ENCODE measurements at places on chromosomes 5 and 9.
A peak's percentile ranks its signal among the peaks of the same experiment; 100 is the strongest.

DNA sequence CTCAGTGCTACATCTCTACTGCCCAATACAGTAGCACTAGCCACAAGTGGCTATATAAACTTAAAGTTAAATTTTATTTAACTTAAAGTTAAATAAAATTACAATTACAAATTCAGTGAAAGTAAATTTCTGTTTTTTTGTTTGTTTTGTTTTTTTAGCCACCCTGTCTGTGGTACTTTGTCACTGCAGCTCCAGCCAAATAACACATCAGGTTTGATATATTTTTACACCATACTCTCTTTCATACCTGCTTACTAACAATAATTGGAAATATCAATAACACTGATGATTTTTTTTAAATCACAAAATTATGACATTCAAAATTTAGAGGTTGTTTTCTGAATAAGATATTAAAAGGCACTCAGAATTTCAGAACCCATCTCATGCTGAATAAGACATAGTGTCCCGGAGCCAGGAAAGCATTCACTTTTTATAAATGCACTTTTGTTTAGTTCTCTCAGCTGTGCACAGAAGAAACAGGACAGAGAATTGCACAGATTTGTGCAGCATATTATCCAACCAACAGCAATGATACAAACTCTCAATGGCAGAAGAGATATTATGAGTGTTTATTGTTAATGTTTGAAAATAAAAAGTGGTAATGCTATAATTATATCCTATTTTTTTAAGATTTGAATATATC, 92.6 kb downstream of the EDIL3 start:
- no peak overlapping the region for H3K27ac ChIP-seq
- H3K4me3 ChIP-seq = no peak overlapping the region
- no peak for DNase-seq
- H3K36me3 ChIP-seq = no peaks in the 10 kb centered on the region

- H3K4me1 ChIP-seq = no peaks in the 10 kb centered on the region
- no peak overlapping the region for H3K27ac ChIP-seq
- no peaks in the 10 kb centered on the region for H3K36me3 ChIP-seq
- H3K27me3 ChIP-seq = no peaks in the 10 kb centered on the region
- DNase-seq = peak; percentile 11
- no peak overlapping the region for H3K4me3 ChIP-seq
Observed at GRCh38 chr9:37925786-37926736, 22.1 kb upstream of the SLC25A51 start.

- H3K27ac ChIP-seq = no peak overlapping the region
- DNase-seq = no peak
- no peaks in the 10 kb centered on the region for H3K36me3 ChIP-seq
- H3K27me3 ChIP-seq = no peaks in the 10 kb centered on the region
Observed at GRCh38 chr5:59321642-59322041, 571.9 kb downstream of the PDE4D start.

DNA sequence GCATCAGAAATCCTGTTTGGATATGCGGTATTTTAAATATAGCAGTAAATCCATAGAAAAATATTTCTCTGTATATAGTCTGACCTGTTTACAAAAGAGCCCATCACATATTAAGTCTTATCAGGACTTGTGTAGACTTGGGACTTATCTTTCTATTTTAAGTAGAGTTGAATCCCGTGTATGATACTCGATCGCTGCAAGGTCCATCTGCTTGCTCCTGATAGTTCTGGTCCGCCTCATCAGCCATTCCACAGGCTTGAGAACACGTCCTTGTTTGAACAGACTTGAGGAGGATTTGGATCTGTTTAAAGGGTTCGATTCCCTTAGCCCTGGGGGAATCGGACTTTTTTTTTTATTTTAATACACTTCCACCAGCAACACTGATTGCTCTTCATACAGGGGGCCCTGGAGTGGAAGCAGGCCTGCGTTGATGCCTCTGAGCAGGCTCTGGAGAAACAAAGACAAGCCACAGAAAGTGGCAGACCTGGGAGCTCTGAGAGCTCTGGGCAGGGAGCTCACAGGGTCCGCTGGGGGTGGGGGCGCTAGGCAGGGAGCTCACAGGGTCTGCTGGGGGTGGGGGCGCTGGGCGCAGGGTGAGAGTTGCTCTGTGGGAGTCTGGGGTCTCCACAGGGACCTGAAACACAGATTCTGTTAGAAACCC, 112.2 kb downstream of the MVB12B start:
- no peaks in the 10 kb centered on the region for H3K36me3 ChIP-seq
- no peak overlapping the region for H3K4me3 ChIP-seq
- H3K27me3 ChIP-seq = no peaks in the 10 kb centered on the region
- no peak overlapping the region for H3K27ac ChIP-seq

GRCh38 chr9:5509573-5509972, 758 bp upstream of the PDCD1LG2 start:
- H3K36me3 ChIP-seq = no peaks in the 10 kb centered on the region
- DNase-seq = no peak
- no peaks in the 10 kb centered on the region for H3K27me3 ChIP-seq
- H3K27ac ChIP-seq = no peak overlapping the region
- H3K4me3 ChIP-seq = no peak overlapping the region

DNA sequence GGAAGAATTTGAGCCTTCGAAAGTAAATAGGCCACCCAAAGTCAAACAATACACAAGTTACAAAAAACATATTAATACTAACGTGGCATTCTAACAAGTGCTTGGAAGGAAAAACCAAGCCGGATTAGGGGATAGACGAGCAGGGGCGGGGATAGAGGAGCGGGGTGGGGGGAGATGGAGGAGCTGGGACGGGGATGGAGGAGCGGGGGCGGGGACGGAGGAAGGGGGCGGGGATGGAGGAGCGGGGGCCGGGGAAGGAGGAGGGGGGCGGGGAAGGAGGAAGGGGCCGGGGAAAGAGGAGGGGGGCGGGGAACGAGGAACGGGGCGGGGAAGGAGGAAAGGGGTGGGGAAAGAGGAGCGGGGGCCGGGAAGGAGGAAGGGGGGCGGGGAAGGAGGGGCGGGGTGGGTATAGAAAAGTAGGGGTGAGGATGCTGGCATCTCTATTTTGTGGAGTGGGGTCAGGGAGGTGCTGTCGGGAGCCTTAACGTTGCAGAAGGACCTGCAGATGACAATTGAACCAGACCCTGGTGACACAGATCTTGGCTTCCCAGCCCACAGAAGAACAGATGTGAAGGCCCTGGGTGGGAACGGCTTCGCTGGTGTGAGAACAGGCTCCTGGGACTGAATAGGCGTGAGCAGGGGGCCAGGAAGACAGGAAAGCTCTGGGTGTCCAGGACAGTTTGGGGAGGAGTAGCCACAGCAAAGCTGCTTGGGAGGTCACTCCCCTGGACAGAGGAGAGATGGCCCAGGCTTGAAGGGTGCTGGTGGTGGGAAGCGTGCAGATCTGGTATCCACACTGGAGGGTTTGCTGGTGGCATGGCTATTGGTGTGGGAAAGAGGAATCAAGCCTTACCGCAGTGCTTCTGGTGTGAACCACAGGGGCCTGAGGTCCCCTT, 233.3 kb upstream of the DAP start:
- no peak overlapping the region for H3K4me3 ChIP-seq
- no peaks in the 10 kb centered on the region for H3K4me1 ChIP-seq
- no peak overlapping the region for H3K27ac ChIP-seq
- DNase-seq = no peak

DNA sequence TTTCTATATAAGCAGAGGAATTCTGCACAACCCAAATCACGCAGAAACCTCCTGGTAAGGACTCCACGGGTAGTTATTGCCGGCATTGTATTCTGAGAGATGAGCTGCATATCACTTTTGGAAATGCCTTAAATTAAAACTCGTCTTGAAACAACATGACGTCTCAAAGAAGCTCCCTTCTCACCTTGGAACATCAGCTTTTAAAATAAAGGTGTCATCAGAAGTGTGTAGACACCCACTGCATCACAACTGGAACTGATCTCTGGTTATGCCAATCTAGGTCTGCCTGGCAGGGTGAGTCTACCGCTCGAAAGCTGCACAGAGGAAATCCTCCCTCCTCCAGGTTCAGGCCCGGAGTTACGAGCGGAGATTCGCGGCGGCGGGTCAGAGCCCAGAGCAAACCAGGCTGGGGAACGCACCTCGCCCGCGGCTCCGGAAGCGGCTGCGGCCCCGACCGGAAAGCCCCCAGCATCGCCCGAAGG, 974 bp upstream of the SLC12A2 start:
- H3K27me3 ChIP-seq = no peaks in the 10 kb centered on the region
- H3K4me3 ChIP-seq = peak overlapping the region; percentile 81
- peaks cover 27% of the 10 kb centered on the region for H3K4me1 ChIP-seq
- H3K36me3 ChIP-seq = no peaks in the 10 kb centered on the region

GRCh38 chr9:127683723-127684122, 23.1 kb upstream of the CFAP157 start:
- H3K27ac ChIP-seq = no peak overlapping the region
- peaks cover 2% of the 10 kb centered on the region for H3K36me3 ChIP-seq
- H3K27me3 ChIP-seq = no peaks in the 10 kb centered on the region
- no peak overlapping the region for H3K4me3 ChIP-seq
- DNase-seq = no peak

GRCh38 chr5:177568326-177568725, 14.0 kb upstream of the FAM193B start:
- no peak overlapping the region for H3K4me3 ChIP-seq
- H3K4me1 ChIP-seq = no peaks in the 10 kb centered on the region
- H3K27ac ChIP-seq = no peak overlapping the region
- no peak for DNase-seq
- no peaks in the 10 kb centered on the region for H3K36me3 ChIP-seq
- no peaks in the 10 kb centered on the region for H3K27me3 ChIP-seq

- peaks cover 6% of the 10 kb centered on the region for H3K27me3 ChIP-seq
- no peaks in the 10 kb centered on the region for H3K4me1 ChIP-seq
- no peak overlapping the region for H3K4me3 ChIP-seq
- no peak overlapping the region for H3K27ac ChIP-seq
- no peak for DNase-seq
Observed at GRCh38 chr5:123047706-123048105, 11.2 kb upstream of the PPIC start.

DNA sequence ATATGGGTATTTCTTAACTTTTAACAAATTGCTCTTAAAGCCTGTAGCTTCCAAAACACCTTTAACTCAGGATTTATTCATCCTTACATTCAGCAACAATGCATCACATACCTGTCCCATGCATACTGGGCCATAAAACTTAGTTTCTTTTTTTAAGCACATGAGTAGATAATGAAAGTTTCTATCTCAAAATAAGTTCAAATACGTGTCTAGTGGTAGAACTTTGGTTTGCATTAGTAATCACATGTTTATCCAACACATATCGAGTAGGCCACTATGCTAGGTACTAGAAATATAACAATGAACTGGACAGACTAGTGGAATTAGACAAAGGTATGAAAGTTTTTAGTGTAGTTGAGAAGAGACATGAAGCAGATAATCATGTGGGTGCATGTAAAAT, 99.6 kb downstream of the DOCK2 start:
- no peaks in the 10 kb centered on the region for H3K27me3 ChIP-seq
- H3K4me3 ChIP-seq = no peak overlapping the region
- peaks cover 78% of the 10 kb centered on the region for H3K36me3 ChIP-seq
- no peak overlapping the region for H3K27ac ChIP-seq

DNA sequence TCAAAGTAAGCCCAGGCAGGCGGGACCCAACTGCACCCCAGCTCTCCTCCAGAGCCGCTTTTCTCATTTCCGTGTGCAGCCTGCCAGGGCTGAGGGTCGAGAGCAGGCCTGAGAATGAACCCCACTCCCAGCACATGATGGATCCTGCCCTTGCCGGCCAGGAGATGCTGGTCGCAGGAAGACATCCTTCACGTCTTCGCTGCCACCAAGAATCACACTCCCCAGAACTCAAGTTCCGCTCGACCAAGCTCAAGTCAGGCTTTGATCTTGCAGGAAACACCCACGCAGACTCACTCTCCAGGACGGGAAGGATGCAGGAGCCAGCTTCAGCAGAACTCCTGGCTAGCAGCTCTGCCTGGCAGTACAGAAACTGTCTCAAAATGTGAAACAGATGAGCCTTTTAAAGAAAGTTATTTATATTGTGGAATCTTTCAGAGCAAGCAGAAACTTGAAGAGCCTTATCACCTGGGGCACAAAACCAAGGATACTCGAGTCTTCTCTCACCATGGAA, 102.4 kb downstream of the ROR2 start:
- no peak overlapping the region for H3K4me3 ChIP-seq
- H3K27ac ChIP-seq = no peak overlapping the region
- H3K4me1 ChIP-seq = peaks cover 12% of the 10 kb centered on the region
- no peak for DNase-seq

DNA sequence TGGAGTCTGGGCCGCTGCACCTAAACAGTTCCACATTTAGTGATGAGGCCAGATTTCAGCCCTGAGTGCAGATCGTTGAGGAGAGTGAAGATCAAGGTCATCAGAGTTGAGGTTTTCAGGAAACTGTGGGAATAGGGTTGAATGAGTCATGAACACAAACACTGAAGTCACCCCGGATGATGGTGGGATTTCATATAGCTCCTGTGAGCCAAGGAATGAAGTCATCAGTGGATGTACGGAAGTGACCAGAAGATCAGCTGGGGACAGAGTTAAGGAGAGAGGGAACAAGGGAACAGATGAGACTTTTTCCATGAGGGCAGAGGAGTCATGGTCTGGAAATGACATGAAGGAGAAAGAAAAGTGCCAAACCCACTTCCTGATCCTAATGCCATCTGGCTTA, 36.5 kb downstream of the PALM2AKAP2 start:
- H3K36me3 ChIP-seq = no peaks in the 10 kb centered on the region
- H3K4me1 ChIP-seq = no peaks in the 10 kb centered on the region
- H3K27ac ChIP-seq = no peak overlapping the region
- H3K27me3 ChIP-seq = peaks cover 8% of the 10 kb centered on the region
- no peak overlapping the region for H3K4me3 ChIP-seq

All from CD4-positive, alpha-beta T cell (primary cell).